Naive thymus-derived CD4-positive, alpha-beta T cell (primary cell): ENCODE measurements at places on chromosomes 6 and 20. TPM values are rescaled to one million over a fixed set of nuclear protein-coding genes. Genes with fewer than 3 reads are reported as not detected.

DNA sequence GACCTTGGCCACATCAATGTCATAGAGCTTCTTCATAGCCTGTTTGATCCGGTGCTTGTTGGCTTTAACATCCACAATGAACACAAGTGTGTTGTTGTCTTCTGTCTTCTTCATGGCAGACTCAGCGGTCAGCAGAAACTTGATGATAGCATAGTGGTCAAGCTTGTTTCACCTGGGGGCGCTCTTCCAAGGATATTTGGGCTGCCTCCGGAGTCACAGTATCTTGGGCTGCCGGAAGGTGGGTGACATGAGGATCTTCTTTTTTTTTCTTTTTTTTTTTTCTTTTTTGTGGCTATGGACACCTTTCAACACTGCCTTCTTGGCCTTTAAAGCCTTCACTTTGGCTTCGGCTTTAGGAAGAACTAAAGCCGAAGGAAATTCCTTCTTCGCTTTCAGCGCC, 244.6 kb downstream of the GJA1 start:
- H3K4me1 ChIP-seq: no peaks in the 10 kb centered on the region
- no peak overlapping the region for H3K27ac ChIP-seq
- H3K27me3 ChIP-seq: no peaks in the 10 kb centered on the region
- H3K36me3 ChIP-seq: no peaks in the 10 kb centered on the region
- no peak for DNase-seq
- H3K4me3 ChIP-seq: no peak overlapping the region

DNA sequence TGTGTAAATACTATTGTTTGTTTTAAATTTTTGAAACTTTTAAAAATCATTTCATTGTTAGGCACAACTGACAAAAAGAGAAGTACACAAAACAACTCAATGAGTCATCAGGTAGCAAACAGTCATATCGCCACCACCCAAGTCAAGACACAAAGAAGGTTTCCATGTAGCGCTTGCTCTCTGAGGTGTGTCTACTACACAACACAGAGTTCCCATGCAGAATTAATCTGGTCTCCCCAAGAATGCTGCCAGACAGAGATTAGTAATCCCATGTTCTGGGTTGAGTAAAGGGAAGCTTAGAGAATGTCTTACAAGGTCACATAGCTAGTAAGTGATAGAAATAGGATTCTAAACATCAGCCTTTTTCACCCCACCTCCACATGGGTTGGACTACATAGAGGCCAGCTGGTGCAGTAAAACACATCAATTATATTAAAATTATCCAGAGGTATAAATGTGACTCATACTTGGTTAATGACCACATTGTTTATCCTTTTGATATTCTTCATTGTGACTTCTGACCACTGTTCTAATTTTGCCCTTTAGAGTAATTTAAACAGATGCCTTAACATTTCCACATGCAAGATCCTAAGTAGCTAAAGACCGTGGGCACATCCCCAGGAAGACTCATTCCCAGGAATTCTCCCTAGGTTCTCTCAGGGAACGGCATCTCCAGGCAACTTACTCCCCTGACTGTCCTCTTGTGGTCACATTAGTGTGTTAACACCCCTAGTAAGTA, 413.5 kb downstream of the PRKN start:
- H3K27me3 ChIP-seq: no peaks in the 10 kb centered on the region
- DNase-seq: no peak
- no peaks in the 10 kb centered on the region for H3K4me1 ChIP-seq
- H3K36me3 ChIP-seq: no peaks in the 10 kb centered on the region
- no peak overlapping the region for H3K4me3 ChIP-seq
- H3K27ac ChIP-seq: no peak overlapping the region

- no peak overlapping the region for H3K4me3 ChIP-seq
- no peak for DNase-seq
- H3K27me3 ChIP-seq: no peaks in the 10 kb centered on the region
- no peaks in the 10 kb centered on the region for H3K36me3 ChIP-seq
These were observed 10.3 kb upstream of the CTAGE9 start for GRCh38 chr6:131721161-131721560.

- DNase-seq: no peak
- no peak overlapping the region for H3K27ac ChIP-seq
- peaks cover 20% of the 10 kb centered on the region for H3K4me1 ChIP-seq
- H3K27me3 ChIP-seq: no peaks in the 10 kb centered on the region
These were observed 52.7 kb downstream of the GNAS start for GRCh38 chr20:58905236-58905635.

- no peak overlapping the region for H3K27ac ChIP-seq
- no peak overlapping the region for H3K4me3 ChIP-seq
- no peaks in the 10 kb centered on the region for H3K27me3 ChIP-seq
These were observed 441.1 kb downstream of the HAO1 start for GRCh38 chr20:7499201-7499600.

- no peak overlapping the region for H3K4me3 ChIP-seq
- no peaks in the 10 kb centered on the region for H3K27me3 ChIP-seq
- no peak overlapping the region for H3K27ac ChIP-seq
These were observed 66.5 kb downstream of the ILRUN start for GRCh38 chr6:34630040-34630439.

Gene C6orf47
- 14.0 TPM for total RNA-seq

Gene EMILIN3
- total RNA-seq: not detected

- H3K4me3 ChIP-seq: no peak overlapping the region
- no peaks in the 10 kb centered on the region for H3K4me1 ChIP-seq
- no peaks in the 10 kb centered on the region for H3K36me3 ChIP-seq
- H3K27me3 ChIP-seq: no peaks in the 10 kb centered on the region
- H3K27ac ChIP-seq: no peak overlapping the region
- DNase-seq: no peak
These were observed 55.5 kb upstream of the SMLR1 start for GRCh38 chr6:130771741-130772140.

GRCh38 chr6:129552413-129552812, 157.6 kb downstream of the ARHGAP18 start:
- H3K4me3 ChIP-seq: no peak overlapping the region
- H3K27me3 ChIP-seq: no peaks in the 10 kb centered on the region
- H3K27ac ChIP-seq: no peak overlapping the region

GRCh38 chr6:158496700-158497099, 63.2 kb upstream of the TMEM181 start:
- DNase-seq: no peak
- H3K4me1 ChIP-seq: no peaks in the 10 kb centered on the region
- H3K27ac ChIP-seq: no peak overlapping the region
- no peak overlapping the region for H3K4me3 ChIP-seq
- H3K27me3 ChIP-seq: no peaks in the 10 kb centered on the region

DNA sequence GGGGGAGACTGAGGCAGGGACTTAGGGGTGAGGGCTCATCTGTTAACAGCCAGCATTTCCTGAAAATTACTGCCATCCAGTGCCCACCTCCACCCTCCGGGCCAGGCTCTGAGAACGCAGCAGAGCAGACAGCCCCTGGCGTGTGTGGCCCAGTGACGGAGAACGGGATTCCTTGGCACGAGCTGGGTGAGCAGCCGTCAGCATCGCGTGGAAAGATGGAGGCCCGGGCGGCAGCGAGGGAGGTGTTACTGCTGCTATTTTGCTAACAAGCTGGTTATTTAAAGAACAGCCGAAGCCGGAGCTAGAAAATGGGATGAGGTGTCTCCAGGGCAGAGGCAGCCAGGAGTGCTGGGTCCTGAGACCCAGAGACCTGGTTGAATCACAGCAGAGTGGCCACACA, 62.7 kb downstream of the DLGAP4 start:
- no peak overlapping the region for H3K27ac ChIP-seq
- no peak overlapping the region for H3K4me3 ChIP-seq
- H3K36me3 ChIP-seq: no peaks in the 10 kb centered on the region
- H3K4me1 ChIP-seq: no peaks in the 10 kb centered on the region

GRCh38 chr6:39961178-39961577, 26.9 kb upstream of the MOCS1 start:
- H3K27me3 ChIP-seq: no peaks in the 10 kb centered on the region
- no peak for DNase-seq
- H3K4me3 ChIP-seq: no peak overlapping the region
- no peaks in the 10 kb centered on the region for H3K36me3 ChIP-seq
- no peaks in the 10 kb centered on the region for H3K4me1 ChIP-seq

DNA sequence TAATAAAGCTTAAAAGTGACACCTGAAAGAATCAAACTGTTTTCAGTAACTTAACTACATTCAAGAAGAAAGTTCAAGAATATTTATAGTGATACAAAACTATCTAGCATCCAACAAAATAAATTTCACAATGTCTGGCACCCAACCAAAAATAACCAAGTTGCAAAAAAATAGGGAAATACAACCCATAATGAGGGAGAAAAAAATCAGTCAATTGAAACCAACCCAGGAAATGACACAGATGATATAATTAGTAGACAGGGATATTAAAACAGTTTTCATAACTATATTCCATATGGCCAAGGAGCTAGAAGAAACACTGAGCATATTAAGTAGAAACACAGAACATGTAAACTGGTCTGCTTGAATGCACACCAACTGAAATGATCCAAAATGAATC, 120.2 kb upstream of the BEND3 start:
- DNase-seq: no peak
- no peaks in the 10 kb centered on the region for H3K36me3 ChIP-seq
- no peak overlapping the region for H3K27ac ChIP-seq
- no peak overlapping the region for H3K4me3 ChIP-seq
- H3K4me1 ChIP-seq: no peaks in the 10 kb centered on the region

Gene SCUBE3
- total RNA-seq: not detected

Gene SLC22A2
- not detected for total RNA-seq

DNA sequence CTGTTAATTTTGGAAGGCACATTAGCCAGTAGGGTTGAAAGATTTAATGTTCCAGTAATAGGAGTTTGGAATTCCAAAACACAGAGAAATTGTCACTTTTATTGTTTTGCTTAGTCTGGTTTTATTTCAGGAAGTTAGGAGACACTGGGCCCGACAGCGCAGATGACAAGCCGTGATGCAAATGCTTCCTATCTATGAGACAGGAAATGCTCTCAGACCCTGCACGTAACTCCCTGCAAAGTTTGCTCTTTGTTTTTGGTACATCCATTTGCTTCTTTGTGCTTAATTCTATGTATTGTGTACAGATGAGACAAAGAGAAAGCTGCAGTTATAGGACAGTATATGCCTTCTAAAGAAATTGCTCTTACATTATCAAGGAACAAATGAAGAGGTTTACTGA, 201.6 kb upstream of the SGK1 start:
- no peaks in the 10 kb centered on the region for H3K27me3 ChIP-seq
- peaks cover 36% of the 10 kb centered on the region for H3K4me1 ChIP-seq
- DNase-seq: peak; percentile 75
- no peaks in the 10 kb centered on the region for H3K36me3 ChIP-seq
- H3K4me3 ChIP-seq: peak overlapping the region; percentile 0
- H3K27ac ChIP-seq: peak overlapping the region; percentile 46

Gene RPP40
- 4.2 TPM for total RNA-seq

DNA sequence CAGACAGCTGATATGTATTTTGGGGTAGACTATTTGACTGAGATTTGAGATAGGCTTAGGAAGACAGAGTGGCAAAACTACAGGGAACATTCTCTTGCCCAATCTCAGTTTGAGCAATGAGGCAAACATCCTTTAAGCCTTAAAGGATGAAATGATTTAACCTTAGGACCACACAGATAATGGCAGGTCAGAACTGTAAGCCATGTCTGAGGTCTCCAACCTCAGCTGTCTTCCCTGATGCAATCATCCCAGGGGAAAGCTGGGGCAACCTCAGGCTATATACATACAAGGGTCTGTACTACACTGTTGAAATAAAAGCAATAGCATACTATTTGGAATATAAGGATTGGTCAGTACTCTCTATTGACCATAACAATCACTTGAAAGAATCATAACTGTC, 83.8 kb upstream of the NUP153 start:
- no peak for DNase-seq
- no peaks in the 10 kb centered on the region for H3K27me3 ChIP-seq
- H3K4me1 ChIP-seq: no peaks in the 10 kb centered on the region
- H3K27ac ChIP-seq: no peak overlapping the region
- no peak overlapping the region for H3K4me3 ChIP-seq

GRCh38 chr20:38927902-38928578, 1.8 kb downstream of the FAM83D start:
- H3K4me1 ChIP-seq: peaks cover 22% of the 10 kb centered on the region
- no peaks in the 10 kb centered on the region for H3K27me3 ChIP-seq
- DNase-seq: no peak
- H3K4me3 ChIP-seq: no peak overlapping the region
- no peak overlapping the region for H3K27ac ChIP-seq

DNA sequence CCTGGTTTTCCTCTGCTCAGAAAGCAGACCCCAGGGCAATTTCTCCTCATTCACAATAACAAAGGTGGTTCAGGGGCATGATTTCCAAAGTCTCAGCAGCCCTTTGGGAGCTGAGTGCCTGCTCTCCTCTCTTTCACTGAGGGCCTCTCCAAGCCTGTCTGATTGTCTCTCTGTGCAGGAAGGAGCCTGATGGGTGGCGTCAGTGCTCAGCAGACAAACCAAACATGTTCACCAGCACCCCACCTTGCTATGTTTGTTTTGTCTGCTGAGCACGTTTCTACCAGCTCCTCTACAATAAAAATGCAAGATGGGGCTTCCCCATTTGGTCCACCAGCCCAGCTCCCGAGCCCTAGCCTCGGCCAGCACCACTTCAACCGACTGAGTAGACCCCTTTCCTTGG, 25.4 kb upstream of the TCP11 start:
- H3K27me3 ChIP-seq: no peaks in the 10 kb centered on the region
- no peak for DNase-seq
- no peaks in the 10 kb centered on the region for H3K4me1 ChIP-seq
- H3K4me3 ChIP-seq: no peak overlapping the region
- H3K36me3 ChIP-seq: no peaks in the 10 kb centered on the region
- H3K27ac ChIP-seq: no peak overlapping the region

DNA sequence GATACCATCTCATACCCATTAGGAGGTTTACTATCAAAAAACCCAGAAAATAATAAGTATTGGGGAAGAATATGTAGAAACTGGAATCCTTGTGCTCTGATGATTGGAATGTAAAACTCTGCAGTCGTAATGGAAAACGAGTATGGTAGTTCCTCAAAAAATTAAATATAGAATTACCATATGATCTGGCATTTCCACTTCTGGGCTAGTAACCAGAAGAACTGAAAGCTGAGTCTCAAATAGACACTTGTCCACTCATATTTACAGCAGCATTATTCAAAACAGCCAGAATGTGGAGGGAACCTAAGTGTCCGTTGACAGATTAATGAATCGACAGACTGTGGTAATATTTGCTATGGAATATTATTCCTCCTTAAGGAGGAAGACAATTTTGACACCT, 44.3 kb downstream of the FOXC1 start:
- no peaks in the 10 kb centered on the region for H3K36me3 ChIP-seq
- no peaks in the 10 kb centered on the region for H3K4me1 ChIP-seq
- no peak overlapping the region for H3K4me3 ChIP-seq

- no peaks in the 10 kb centered on the region for H3K4me1 ChIP-seq
- H3K27ac ChIP-seq: no peak overlapping the region
- H3K4me3 ChIP-seq: no peak overlapping the region
- no peak for DNase-seq
- H3K36me3 ChIP-seq: no peaks in the 10 kb centered on the region
- no peaks in the 10 kb centered on the region for H3K27me3 ChIP-seq
These were observed 22.0 kb upstream of the PERP start for GRCh38 chr6:138129190-138129589.

GRCh38 chr6:105896821-105897095, 189.4 kb upstream of the PRDM1 start:
- no peak overlapping the region for H3K27ac ChIP-seq
- no peak overlapping the region for H3K4me3 ChIP-seq
- peaks cover 8% of the 10 kb centered on the region for H3K4me1 ChIP-seq
- DNase-seq: no peak
- H3K36me3 ChIP-seq: no peaks in the 10 kb centered on the region
- no peaks in the 10 kb centered on the region for H3K27me3 ChIP-seq
